AML-193 (cell line): ENCODE measurements at places on chromosomes 11 and 22.

DNA sequence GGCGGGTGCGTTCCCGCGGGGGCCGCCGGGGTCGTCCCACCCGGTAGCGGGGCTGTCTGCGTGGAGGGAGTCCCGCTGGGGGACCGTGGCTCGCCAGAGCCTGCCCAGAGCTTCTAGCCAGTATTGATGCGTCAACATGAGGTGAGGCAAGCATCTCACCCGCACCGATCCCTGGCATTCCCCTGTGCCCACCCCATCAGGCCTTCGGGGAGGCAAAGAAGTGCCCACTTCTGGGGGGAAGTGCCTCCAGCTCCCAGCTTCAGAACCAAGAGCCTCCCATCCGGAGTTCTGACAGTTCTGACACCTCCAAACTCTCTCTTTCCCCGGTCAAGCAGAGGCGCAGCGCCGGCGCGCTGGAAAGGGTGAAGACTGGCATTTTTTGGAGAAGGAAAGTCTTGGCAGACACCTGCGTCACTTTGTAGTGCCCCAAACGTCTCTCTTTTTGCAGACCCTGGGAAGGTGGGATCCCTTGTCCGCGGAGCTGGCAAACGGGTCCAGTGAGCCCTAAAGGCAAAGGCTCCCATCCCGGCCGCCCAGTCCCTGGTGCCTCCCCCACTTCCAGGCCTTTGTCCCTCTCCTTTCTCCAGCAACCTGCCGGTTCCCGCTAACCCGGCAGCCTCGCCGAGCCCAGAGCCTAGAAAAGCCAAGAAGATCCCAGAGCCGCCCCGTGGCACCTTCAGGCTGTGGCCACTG lies 3.2 kb upstream of the PAX6 start:
- DNase-seq = no peak

DNA sequence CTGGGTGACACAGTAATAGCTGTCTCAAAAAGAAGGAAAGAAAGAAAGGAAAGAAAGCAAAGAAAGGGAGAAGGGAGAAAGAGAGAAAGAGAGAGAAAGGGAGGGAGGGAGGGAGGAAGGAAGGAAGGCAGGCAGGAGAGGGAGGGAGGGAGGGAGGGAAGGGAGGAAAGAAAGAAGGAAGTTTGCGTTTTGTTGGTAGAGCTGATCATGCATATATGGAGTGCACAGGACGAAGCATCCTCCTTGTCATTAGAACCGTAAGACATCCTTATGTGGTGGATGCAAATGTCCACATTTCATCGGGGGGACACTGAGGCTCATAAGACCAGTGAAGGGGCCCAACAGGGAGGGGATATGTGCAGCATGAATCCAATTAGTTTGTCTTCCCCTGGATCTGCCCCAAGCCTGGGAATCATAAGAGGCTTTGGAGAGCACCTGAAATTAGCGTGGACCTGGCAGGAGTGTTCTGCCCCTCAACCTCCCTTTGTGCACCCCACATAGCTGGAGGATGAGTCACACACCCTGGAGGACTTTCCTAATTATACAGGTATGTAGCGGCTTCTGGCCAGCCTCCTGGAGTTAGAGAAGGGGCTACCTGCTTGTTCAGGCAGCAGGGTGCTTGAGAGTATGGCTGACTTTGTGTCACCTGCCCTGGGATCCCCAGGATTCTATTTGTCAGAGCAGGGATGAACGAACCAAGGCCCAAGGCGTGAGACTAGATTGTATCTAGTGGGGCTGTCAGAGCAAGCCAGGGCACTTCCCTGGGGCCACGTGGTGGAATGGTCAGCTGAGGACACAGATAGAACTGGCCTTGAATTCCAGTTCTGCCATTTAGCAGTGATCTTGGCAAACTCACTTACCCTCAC lies 119.7 kb upstream of the CD82 start:
- DNase-seq = no peak

GRCh38 chr11:111379602-111380136 lies 594 bp upstream of the POU2AF1 start:
- no peak for DNase-seq

DNA sequence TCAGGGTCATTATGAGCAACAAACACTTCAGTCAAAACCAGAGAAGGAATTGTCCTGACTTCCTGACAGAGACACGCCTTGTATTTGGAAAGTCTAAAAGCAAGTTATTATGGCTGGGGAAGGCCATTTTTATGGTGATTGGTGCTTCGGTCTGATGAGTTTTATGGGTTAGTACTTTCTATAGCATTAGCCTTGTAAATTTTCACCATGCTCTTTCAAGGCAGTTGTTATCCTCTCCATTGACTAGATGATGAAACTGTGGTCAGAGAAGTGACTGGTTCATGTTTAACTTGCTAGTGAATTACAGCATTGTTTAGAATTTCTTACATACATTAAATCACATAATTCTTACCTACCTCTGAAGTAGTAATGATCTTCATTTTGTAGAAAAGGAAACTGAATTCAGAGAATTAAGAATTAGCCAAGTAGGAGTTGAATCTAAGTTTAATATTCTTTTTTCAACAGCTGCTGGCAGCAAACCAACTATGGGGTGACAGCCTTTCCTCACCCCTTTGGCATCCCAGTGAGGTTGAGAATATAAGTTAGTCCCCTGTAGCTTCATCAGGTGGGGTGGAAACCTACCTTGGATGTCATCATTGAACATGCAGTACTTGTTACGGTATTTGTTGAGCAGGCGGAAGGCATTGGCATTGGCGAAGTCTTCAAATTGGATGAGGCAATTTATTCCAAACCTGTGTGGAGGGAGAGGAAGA lies 90.0 kb downstream of the CCDC81 start:
- no peak for DNase-seq

- no peak for DNase-seq
These were observed 1.9 kb downstream of the TEAD1 start for GRCh38 chr11:12675951-12676711.

DNA sequence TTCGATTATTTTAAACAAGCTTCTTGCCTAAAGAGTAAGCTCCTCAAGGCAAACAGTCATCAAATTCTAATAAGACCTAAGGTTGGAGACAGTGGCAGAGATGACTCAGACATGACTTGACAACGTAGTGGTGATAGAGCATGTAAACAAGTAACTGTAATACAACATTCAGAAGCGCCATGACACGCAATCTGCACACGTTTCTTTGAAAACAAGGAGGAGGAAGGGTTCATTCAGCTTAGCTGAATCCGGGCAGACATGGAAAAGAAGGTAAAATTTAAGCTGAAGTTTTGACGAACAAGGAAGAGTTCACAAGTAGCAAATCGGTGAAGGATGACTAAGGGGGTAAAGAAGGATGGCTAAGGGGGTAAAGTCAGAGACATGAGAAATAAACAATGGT lies 152.4 kb upstream of the ZC3H12C start:
- DNase-seq = no peak

GRCh38 chr11:75858042-75858441 lies 43.0 kb downstream of the UVRAG start:
- no peak for DNase-seq

DNA sequence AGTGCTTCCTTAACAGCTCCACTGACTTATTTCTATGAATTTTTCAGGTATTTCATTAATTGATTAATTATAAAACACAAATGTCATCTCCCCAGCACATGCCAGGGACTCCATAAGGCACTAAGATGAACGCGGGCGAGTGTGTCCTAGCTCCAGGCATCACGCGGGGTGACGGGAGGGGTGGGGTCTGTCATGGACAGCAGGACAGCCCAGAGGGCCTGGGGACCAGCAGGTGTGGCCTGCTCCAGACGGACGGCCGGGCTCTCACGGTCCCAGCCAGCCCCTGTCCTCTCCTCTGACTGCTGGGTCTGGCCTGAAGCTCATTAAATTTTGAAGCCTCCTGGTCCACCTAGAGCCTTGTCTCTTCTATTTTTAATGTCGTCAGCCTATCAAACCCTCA lies 531.1 kb downstream of the BRD1 start:
- DNase-seq = no peak

- DNase-seq = no peak
These were observed 544.9 kb downstream of the TBC1D22A start for GRCh38 chr22:47307326-47307725.

DNA sequence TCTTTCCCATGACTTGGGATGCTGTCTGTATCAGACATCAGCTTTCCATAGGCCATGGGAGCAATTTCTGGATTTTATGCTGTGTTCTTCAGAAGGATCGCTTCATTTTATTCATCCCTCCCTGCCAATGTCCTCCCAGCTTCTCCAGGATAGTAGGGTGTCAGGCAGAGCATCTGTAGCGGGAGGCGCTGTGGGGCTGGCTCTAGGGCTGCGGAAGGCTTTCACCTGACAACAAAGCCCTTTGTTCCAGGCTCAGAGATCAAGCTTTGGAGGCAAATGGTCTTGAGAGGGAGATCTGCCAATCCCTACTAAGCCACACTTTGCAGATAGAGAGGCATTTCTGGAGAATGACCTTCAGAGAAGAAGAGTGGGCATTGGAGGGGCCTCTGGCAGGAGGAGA lies 29.5 kb upstream of the FTH1 start:
- no peak for DNase-seq

DNA sequence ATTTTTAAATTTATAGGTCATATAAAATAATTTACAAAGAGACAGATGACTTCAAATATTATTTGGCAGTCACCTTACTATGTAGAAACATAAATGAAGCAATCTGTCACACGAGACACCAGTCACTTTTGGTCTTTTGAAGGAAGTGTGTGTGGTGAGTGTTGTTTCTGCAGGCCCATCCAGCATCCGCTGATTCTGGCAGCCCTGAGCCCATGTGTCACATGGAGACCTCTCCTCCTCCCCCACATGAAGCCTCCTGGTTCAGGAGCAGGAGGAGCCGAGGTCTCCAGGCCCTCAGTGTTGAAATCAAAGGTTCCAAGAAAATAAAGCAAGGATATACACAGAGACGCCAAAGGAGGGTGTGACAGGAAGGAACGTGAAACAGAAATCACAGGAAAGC lies 60.1 kb downstream of the ARFGAP3 start:
- DNase-seq = no peak

- DNase-seq = no peak
These were observed 80.1 kb upstream of the TP53I11 start for GRCh38 chr11:45030778-45031177.

DNA sequence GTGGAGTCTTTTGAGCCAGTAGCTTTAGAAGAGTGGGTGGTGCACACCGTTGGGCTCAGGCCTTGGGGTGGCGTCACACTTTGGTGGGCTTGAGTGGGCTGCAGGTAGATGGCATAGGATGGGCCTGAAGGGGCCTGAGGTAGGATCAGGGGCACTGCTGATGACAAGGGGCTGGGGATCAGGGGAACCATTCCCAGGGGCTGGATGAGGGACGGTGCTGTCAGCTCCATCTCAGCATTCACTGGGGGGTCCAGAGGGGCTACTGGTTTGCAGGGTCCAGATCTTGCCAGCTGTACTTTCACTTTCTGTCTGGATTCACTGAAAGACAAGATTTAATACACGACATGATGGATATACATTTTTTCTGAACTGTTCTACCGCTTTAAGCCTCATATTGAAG lies 11.1 kb downstream of the E2F8 start:
- DNase-seq = no peak

DNA sequence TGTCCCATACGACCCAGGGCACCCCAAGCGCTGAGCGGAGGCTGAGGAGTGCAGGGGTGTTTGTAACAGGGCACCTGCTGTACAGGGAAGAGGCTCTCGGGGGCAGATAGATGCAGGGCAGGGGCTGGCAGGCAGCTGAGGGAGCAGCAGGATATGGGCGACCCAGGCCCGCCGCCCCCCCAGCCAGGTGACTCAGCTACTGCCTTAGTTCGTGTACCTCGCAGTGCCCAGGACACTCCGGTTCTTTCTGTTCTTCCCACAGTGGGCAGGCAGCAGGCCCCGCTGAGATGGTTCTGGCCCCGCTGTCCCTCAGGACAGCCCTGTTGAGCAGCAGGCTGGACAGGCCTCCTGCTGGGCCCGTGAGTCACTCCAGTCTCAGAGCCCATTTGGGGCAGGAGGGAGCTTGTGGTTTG lies 16.2 kb downstream of the PHLDA2 start:
- DNase-seq = no peak

- no peak for DNase-seq
These were observed 196.4 kb downstream of the DBX1 start for GRCh38 chr11:19963697-19964387.

DNA sequence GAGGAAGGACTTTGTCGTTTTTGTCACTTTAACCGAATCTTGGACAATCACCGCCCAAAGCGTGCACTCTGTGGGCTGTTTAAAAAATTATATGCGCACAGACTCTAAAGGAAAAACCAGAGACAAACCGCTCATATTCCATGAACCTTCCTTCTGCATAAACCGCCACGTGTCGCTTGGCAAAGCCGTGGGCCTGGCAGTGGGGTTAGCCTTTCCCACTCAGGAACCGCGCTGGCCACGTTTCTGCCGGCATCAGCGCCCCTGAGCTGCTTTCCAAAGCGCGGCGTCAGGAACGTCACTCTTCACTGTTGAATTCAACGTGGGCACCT lies 22.8 kb downstream of the KRTAP5-5 start:
- DNase-seq = no peak

DNA sequence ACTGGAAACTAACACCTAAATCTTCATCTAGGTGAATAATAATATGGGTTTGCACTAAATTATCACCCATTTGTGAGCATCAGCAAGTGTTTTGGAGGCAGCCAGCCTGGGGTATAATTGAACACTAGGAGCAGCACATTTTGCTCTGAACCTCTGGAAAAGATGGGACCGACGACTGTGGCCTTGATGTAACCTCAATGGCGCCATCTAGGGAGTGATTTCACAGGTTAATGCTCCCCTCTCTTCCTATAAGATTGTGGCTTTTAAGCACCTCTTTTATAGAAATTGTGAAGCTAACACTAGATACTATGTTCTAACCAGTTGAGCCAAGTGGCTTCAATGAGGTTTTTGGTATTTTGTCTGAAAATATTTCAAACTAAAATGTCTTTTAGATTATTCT lies 203.7 kb downstream of the NELL1 start:
- peak; percentile 31 for DNase-seq

- no peak for DNase-seq
These were observed 15.0 kb upstream of the OR8B8 start for GRCh38 chr11:124460459-124460858.

GRCh38 chr11:2212411-2213251 lies 41.0 kb upstream of the TH start:
- no peak for DNase-seq

- DNase-seq = no peak
These were observed 52.0 kb downstream of the KCNJ1 start for GRCh38 chr11:128814856-128815705.

GRCh38 chr22:49090853-49091135 lies 736.9 kb downstream of the BRD1 start:
- DNase-seq = no peak

DNA sequence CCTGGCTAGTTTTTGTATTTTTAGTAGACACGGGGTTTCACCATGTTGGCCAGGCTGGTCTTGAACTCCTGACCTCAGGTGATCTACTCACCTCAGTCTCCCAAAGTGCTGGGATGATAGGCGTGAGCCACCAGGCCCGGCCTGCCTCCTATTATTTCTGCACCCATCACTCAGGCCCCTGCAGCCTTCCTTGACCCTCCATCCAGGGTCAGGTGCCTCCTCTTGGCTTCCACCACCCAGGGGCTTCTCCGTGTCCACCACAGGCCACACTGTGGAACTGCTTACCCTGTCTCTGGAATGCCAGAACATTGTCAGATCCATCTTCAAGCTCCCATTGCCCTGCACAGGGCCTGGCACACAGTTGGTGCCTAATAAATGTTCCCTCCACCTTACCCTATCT lies 75.4 kb upstream of the RTL6 start:
- no peak for DNase-seq
